Activated CD8-positive, alpha-beta memory T cell treated with anti-CD3 and anti-CD28 coated beads for 36 hours (primary cell): ENCODE measurements at places on chromosomes 5 and 9. TPM values are rescaled to one million over a fixed set of nuclear protein-coding genes. Genes with fewer than 3 reads are reported as not detected.

The FYB1 gene
- total RNA-seq: 51.9 TPM

The SPATA31D4 gene
- not detected for total RNA-seq

The SURF2 gene
- 29.7 TPM for total RNA-seq

The STARD4 gene
- total RNA-seq: 50.7 TPM

The ZBTB43 gene
- total RNA-seq: 20.5 TPM

The SGCD gene
- 0.08 TPM for total RNA-seq

The PGM5 gene
- not detected for total RNA-seq

The ITK gene
- 152 TPM for total RNA-seq

The REEP2 gene
- 5.1 TPM for total RNA-seq

The SPATA9 gene
- not detected for total RNA-seq

The PCDHAC2 gene
- total RNA-seq: not detected

The IRX2 gene
- not detected for total RNA-seq

The TAF1L gene
- total RNA-seq: not detected

The CA9 gene
- 5.5 TPM for total RNA-seq
